GF-D8 (cell line): ENCODE measurements at places on chromosomes 13 and 19.

GRCh38 chr13:45886466-45886865, 34.9 kb upstream of the SIAH3 start:
- no peak for DNase-seq

GRCh38 chr13:102286326-102286725, 115.5 kb downstream of the FGF14 start:
- no peak for DNase-seq

- DNase-seq = no peak
Observed at GRCh38 chr13:79870766-79871165, 389.8 kb downstream of the NDFIP2 start.

DNA sequence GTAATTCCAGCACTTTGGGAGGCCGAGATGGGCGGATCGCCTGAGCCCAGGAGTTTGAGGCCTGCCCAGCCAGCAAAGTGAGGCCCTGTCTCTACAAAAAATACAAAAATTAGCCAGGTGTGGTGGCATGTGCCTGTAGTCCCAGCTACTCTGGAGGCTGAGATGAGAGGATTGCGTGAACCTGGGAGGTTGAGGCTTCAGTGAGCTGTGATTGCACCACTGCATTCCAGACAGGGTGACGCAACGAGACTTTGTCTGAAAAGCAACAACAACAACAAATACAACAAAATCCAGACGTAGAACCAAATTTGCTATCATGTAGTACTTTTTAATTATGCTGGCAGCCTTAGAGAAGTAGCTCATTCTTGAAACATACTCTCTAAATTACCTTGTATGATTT, 277.1 kb downstream of the KLF5 start:
- DNase-seq = no peak

GRCh38 chr13:53743906-53744305, 715.3 kb downstream of the OLFM4 start:
- no peak for DNase-seq

DNA sequence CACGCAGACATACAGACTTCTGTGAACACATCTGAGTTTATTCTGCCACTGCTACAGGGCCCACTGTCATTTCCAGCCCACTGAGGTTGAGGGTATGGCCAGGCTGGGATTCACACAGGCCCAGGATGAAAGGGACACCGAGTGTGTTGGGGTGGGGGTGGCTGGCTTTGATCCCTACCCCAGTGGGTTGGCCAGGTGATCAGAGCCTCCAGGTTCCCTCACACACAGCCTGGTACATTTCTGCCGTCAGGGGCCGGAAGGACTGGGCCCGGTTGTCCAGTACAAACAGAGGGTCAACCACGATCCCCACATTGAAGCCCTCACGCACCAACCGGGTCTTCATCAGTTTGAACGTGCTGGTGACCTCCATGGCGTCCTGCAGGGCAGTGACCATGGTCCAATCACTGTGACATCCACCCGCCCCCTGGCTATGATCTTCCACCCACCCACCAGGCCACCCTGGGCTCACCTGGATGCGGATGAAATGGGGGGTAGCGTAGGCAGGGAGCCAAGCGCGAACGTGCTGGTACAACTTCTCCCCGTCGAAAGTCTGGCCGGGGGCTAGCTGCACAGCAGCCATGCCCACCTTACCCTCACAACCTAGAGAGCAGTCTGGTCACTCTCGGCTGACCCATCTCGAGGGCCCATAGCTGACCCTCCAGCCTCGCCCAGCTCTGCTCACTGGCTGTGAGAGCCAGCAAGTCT, 13.3 kb downstream of the SLC27A5 start:
- DNase-seq = no peak

GRCh38 chr19:4059453-4059871, 7.2 kb downstream of the ZBTB7A start:
- no peak for DNase-seq

- DNase-seq = no peak
Observed at GRCh38 chr19:8245869-8246835, 37.0 kb downstream of the CERS4 start.

GRCh38 chr19:18290302-18291018, 9.0 kb upstream of the JUND start:
- peak; percentile 73 for DNase-seq

DNA sequence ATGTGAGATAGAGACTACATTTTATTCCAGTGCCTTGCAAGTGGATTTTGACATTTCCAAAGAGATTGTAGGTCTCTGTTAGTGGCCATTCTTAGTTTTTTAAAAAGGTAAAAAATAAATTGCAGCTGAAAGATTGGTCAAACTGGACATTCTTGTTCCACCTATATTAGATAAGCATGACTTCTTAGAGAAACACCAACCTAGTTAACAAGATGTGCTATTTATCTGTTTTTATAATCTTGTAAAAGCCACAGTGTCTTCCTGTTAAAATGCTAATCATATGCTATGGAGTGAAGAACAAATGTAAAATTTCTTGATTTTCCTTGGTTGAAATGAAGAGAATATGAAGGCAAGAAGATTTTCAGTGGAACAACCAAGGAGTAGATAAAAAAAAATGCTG, 33.4 kb upstream of the GPR183 start:
- no peak for DNase-seq

- DNase-seq = no peak
Observed at GRCh38 chr13:34867590-34867989, 74.5 kb upstream of the NBEA start.

- DNase-seq = no peak
Observed at GRCh38 chr13:46031581-46032263, 20.8 kb downstream of the ZC3H13 start.

- no peak for DNase-seq
Observed at GRCh38 chr19:3408996-3409345, 42.6 kb downstream of the NFIC start.

DNA sequence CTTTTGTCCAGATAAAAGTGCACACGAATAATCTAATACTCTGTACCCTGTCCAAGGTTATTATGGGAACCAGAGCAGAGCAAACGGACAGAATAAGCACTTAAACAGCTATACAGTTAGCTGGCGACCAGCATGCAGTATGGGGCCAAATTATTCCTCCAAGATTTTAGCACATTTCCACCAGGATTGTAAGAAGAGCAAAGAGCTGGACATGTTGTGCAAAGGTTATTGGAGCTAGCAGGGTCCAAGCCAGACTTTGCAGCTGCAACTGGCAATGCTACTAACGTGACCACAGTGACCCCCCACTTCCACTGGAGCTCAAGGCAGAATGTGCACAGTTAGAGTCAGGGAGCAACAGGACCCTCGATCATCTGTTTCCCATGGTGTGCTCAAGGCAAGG, 89.9 kb downstream of the COL4A1 start:
- DNase-seq = no peak

GRCh38 chr13:113783200-113783881, 24.3 kb downstream of the TMEM255B start:
- DNase-seq = no peak

DNA sequence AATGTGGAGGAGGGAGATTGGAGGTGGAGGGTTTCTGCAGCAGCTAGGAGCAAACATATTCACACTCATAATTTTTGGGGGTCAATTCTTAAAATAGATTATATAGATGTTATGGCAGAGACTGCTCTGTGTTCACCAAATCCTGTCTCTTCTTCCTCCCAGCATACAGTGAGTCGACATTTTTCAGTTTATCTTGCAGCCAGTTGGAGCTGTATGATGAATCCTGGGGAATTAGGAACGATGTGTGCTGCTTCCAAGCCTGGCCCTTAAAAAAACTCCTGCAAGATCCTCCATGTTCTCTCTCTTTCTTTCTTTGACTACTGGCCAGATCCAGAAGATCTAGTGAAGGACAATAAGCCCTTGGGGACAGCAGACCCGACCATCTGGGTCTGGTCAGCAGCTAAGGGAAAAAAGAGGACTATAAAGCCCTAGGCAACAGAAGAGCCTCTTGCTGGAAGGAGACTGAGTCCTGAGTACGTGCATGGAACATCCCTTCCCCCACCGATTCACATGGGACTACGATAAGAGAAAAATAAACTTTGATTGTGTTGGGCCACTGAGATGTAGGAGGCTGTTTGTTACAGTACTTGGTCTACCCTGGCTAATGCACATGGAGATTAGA, 55.8 kb upstream of the POMP start:
- DNase-seq = no peak

GRCh38 chr13:94315188-94315587, 164.3 kb downstream of the DCT start:
- DNase-seq = no peak

GRCh38 chr19:53583181-53583580, 45.2 kb downstream of the ZNF331 start:
- DNase-seq = no peak

DNA sequence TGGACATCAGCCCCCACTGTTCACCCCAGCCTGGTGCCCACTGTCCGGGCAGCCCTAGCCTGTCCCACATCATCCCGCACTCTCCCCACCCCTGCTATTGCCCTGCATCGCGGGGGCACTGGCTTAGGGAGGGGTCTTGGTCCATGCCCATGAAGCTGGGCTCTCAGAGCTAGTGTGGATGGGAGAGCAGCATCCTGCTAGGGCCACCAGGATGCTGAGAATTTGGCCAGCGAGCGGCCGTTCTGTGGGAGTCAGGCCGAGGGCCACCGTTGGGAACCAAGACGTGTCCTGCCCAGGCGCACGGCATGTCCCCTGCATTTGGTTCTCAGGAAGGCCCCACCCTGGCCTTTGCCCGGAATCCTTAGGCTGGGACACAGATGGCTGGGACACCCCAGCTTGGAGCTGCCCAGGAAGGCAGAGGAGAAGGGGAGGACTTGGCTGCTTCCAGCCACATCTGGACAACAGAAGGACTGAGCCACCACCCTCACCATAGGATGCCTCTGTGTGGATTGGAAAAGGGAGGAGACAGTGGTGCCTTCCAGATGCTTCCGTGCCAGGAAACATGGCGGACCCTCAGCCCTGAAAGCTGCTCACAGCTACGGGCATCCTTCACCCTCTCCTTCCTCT, 14.6 kb downstream of the ADGRE5 start:
- no peak for DNase-seq

GRCh38 chr19:3586707-3587346, 1.5 kb downstream of the GIPC3 start:
- no peak for DNase-seq

DNA sequence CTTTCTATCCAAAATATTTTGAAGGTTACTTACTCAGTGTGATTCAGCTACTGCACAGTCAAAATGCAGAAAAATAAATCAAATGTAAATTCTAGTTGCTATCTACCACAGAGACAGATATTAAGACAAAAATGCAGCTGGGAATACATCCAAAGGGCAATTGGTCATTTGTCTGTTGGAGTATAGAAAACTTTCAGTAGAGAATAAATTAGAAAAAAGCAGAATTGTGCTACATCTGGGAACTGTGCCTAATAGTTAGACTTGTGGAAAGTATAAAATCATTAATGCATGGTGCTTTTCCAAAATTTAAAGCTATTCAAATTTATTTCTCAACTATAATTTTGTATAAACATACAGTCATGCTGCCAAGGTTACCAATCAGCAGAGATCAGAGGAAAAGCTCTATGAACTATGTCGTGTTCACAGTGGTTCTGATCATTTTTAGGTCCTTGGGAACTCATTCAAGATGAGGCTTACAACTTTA, 1635.8 kb downstream of the PCDH9 start:
- no peak for DNase-seq

- no peak for DNase-seq
Observed at GRCh38 chr13:25881136-25881926, 170.5 kb downstream of the SHISA2 start.

DNA sequence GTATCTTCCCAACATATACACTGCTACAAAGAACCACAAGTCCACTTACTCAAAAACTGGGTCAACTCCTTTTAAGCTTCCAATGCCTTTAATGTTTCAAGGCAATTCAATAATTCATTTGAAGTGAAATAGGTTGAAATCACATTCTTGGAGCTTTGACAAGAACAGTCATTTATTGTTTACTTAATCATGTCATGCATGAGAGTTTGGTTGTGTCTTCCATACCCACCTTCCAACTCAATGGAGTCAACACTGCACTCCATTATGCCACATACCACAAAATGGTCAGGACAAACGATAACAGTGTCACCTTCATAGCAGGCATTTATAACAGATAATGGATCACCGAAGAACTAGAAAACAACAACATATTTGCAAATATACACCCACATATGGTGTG, 506.3 kb downstream of the UQCRFS1 start:
- DNase-seq = no peak

- DNase-seq = no peak
Observed at GRCh38 chr13:30907121-30907861, 1.2 kb downstream of the MEDAG start.

DNA sequence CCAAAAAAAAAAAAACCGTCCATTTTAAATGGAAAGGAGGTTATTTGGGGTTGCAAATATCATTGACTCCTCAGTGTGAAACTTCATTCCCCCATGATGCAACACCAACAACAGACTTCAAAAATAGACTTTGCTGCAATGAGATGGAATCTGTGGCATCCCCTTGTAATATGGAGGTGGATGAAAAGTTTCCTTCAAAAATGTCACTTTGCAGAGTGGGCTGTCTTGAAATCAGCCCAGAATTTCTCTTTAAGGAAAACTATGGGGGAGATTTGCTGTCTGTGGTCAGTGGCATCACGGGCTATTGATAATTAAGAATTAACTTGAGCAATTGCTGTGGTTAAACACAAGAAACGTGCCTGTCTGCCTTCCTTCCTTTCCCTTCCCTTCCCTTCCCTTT, 1.5 kb downstream of the GPR18 start:
- peak; percentile 43 for DNase-seq

DNA sequence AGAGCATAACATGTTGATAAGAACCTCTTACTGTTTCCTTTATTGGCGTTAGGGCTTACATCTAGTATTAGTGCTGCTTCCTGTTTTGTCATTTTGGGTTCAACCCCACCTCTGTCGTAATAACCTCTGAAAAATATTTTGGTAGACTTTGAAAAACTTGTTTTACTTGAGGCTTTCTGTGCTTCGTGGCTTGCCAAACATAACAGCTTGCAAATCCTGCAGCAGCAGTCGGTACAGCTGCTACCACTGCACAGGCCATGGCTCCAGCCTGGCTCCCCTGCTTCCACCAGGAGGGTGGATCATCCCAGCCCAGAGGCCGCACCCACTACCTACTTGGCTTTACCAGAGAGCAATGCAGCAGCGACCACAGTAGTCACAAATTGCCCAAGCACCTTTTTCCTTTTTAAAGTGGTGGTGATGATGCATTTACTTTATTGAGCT, 11.8 kb upstream of the CEACAM4 start:
- DNase-seq = peak; percentile 63

- no peak for DNase-seq
Observed at GRCh38 chr13:24119626-24120508, 40.7 kb upstream of the SPATA13 start.

- DNase-seq = no peak
Observed at GRCh38 chr13:42061943-42062342, 13.5 kb downstream of the DGKH start.
